ENCODE measurements at places on chromosomes 6 and 20.

GRCh38 chr6:35094183-35094582, 47.0 kb downstream of the TCP11 start:
- no peak for DNase-seq

- DNase-seq, result no peak
These were observed 129.4 kb downstream of the ZMYND8 start for GRCh38 chr20:47227119-47227518.

DNA sequence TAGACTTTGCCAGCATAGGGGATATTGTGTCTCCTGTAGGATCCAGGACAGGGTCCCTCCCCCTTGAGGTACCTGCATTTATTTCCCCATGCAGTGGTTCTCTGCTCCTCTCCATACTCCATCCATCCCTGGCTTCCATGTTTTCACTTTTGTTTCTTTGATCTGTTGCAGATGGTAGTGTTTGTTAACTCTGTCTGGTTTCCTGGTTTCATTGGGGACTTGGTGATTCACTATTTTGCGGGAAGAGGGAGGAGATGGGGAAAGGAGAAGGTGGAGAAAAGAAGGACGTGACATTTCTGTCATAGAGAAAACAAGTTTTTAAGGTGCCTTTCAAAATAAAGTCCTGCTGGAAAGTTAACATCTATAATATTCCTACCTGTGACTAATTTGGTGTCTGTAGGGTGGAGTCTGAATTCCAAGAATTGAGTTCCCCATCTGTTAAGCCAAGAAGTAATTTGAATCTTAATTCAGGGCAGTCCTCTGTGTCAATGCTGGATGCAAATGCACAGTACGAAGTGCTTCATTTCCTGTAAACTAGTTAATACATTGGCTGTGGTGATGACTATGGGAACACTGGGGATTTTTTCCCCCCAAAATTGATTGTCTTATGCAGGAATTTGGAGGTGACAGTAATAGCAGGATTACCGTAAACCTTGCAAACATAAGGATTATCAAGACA, 6.9 kb upstream of the RNF144B start:
- no peak for DNase-seq

DNA sequence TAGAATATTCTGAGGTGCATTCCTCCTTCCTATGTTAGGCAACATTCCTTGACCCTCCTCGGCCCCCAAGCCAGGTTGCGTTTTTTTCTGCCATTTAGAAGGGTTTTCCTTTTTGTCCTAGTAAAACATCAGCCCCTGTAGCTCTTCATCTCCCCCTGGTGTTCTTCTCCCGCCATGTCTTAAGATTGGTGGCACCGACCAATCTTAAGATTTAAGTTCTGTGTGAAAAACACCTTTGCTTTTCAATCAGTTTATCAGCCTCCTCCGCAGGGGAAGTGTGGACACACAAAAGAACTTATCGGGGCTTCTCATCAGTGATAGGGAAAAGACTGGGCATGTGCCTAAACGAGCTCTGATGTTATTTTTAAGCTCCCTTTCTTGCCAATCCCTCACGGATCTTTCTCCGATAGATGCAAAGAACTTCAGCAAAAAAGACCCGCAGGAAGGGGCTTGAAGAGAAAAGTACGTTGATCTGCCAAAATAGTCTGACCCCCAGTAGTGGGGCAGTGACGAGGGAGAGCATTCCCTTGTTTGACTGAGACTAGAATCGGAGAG, 719 bp upstream of the EDN1 start:
- DNase-seq, result no peak

DNA sequence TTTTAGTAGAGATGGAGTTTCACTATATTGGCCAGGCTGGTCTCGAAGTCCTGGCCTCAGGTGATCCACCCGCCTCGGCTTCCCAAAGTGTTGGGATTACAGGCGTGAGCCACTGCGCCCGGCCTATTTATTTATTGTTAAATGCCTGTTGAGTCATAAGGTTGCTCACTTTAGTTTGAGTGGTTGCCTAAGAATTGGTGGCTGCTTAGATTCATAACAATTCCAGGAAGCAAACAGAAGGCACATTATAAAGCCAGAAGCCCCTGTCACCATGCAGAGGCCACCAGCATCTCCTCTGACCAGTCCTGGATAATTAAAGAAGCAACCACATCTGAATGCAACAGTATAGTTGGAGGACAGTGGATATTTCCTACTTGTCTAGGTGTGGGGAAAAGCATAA, 24.0 kb upstream of the ARMH2 start:
- no peak for DNase-seq

DNA sequence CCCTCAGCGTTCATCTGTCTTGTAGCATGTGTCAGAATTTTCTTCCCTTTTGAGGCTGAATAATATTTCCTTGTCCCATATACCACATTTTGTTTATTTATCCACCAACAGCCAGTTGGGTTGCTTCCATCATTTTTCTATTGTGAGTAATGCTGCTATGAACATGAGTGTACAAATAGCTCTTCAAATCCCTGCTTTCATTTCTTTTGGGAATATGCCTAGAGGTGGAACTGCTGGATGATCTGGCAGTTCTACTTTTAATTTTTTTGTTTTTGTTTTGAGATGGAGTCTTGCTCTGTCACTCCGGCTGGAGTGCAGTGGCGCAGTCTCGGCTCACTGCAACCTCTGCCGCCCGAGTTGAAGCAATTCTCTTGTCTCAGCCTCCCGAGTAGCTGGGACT, 64.7 kb downstream of the SASH1 start:
- peak; percentile 93 for DNase-seq

DNA sequence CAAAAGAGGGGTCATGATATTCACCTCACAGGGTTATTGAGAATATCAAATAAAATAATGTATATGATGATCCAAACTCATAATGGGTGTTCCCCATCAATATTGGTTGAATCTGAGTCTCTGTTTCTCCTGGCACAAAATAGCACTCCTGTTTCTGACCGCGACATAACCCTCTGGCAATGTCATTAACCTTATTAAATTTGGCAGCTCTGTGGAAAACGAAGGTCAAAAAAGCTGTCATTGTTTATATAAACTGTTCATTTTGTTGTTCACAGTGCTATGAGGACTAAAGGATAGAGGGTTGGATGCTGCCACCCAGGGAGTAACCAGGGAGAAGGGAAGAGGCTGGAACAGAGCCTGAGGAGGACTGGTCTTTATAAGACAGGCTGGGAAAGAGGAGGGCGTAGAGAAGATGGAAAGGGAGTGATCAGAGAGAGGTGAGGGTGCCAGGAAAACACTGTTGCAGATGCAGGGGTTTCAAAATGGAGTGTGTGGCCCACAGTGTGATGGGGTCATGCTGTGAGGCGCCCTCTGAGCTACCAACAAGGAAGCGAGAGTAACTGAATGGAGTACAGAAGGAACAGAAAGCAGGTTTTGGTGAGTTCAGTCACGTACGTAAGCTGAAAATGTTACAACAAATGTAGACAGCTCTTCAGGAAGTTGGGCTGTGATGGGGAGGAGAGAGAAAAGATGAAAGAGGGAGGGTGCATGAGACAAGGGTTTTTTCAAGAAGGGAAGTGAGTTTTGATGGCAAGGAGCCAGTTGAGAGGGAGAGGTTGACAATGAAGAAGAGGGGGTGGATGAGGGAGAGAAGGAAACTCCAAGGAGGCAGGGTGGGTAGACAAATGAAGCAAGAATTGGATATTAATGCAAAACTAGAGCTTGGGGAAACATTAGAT, 251.6 kb upstream of the TAB2 start:
- DNase-seq, result no peak

DNA sequence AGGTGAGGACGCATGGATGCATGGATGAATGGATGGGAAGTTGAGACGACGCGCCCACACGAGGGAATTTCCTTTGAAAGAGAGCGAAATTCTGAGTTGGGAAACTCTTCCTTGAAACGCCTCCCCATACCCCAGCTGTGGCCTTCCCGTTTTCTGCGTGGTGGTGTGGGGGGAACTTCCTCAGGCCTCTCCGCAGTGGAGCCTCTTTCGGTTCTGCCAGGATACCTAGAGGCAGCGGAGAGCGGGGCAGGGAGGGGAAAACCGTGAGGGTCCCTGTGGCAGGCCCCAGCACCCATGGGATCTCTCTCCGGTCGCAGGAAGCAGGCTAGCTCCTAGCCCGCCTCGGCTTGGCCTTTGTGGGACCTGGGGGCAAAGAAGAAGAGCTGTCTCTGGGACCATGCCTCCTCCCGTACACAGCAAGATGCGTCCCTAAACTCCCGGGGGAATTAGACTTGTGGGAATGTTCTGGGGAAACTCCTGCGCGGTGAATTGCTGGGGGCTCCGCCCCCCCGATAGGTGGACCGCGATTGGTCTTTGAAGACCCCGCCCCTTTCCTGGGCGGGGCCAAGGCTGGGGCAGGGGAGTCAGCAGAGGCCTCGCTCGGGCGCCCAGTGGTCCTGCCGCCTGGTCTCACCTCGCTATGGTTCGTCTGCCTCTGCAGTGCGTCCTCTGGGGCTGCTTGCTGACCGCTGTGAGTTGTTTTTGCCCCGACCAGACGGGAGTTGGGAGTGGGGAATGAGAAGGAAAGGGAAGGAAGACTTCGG, at the start of gene CD40:
CD40 (plus strand) TSS at position 611 of the 764 bp plus-strand sequence; CDS start at position 641, 30 bp downstream.
- DNase-seq, result peak; percentile 35

GRCh38 chr6:104623052-104623690, 236.5 kb downstream of the HACE1 start:
- DNase-seq, result no peak

- DNase-seq, result no peak
These were observed 22.3 kb downstream of the NPEPL1 start for GRCh38 chr20:58714923-58715351.

DNA sequence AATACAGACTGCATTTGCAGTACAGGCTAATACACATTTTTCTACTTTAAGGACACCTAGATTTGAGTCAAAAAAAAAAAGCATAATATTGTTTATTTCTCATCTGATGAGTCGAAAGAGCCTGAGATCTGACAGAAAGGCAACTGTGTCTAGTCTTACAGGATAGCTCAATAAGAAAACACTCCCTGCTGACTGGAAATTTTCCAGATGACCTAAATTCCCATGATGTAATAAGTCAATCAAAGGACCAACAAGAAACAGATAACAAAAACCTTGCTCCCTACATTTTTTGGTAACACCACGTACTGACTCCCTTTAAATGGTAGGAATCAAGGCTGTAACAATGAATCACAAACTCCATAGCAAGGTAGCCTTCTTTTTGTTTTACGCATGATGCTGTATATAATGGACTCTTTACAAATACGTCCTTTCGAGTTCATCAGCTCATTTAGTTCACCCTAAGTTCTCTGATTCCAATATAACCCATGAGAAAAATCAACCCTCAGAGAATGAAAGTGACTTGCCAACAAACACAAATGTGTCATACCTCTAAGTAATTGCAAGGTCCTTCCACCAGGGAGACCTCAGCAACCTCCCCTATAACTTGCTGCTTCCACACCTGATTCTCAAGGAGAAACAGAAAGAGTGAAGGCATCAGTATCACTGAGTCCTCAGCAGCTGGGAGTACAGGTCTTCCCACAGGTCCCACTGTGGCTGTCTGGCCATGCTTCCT, 12.1 kb downstream of the TBX18 start:
- no peak for DNase-seq

- no peak for DNase-seq
These were observed 97.9 kb downstream of the GJA1 start for GRCh38 chr6:121533321-121533841.

- DNase-seq, result no peak
These were observed 24.6 kb downstream of the TRAM2 start for GRCh38 chr6:52552278-52552643.

DNA sequence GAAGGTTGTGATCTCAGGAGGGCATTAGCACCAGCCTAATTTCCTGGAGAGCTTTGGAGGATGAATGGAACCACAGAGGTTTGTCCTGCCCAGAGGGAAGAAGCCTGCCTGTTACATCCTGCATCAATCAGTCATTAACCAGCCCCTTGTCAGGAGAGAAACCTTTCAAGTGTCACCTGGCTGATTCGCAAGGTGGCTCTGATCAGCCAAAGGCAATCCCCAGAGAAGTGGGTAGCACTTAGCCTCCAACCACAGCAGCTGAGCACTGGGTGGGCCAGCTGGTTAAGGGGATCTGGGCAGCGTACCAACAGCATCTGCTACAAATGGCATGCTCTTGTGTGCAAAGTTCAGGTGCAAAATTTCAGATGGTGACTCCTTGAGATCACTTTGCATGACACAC, 26.9 kb downstream of the ANKEF1 start:
- no peak for DNase-seq

DNA sequence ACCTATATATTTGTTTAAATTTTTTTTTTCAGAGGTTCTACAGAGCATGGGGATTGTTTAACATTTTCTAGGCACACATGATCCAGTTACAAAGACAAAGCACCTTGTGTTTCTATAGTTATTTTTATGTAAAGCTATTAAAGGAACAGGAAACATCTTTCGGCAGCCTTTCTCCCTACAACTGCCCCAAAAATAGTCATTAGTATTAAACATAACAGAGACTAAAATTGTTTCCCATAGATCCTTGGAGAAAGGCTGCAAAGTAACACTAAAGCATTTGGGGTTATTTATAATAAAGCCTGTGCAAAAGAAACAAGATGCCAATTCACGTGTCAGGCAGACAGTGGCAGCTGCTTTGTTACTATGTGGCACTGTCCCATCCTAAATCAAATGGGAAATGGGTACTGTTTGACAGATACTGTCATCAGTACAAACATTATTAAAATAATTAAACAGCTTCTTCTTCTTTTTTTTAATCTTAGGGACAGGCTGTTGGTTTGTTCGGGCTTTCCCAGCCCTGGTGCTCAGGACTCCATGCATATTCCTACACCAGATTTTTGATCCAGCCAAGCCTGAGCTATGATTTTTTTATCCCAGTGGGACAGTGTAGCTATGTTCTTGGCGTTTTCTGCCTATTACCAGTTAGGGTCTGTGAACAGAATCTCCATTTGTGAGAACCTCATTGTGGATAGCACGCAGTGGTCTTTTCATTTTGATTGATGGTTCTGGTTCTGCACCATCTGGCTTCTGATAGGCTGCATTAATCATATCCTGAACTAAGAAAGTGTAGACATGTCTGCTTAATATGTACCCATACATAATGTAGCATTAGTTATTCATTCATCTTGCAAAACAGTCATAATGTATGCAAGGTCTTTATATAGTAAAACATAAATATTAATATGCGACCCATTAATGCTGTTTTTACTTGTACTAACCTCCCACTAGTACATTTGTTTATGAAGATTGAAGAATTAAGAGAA, 460.4 kb upstream of the SOX4 start:
- DNase-seq, result peak; percentile 33

DNA sequence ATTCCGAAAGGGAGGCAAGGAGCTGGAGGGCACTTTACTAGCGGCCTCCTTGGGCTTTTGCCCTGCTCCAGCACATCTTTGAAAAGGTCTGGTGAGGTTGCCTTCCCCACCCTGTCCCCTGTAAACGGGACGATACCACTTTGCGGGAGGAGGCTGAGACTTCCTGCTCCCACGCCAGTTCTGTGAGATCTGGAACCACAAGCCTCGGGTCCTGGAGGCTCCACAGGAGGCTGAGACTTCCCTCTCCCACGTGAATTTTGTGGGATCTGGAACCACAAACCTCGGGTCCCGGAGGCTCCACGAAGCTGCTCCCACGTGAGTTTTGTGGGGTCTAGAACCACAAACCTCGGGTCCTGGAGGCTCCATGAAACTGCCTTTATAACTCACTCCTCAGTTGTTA, 209.3 kb downstream of the DLL1 start:
- no peak for DNase-seq

- no peak for DNase-seq
These were observed 929.3 kb upstream of the MAN1A1 start for GRCh38 chr6:120278689-120279396.

GRCh38 chr20:51697096-51697826, 70.9 kb downstream of the ATP9A start:
- no peak for DNase-seq

GRCh38 chr6:147201885-147202515, 2.2 kb upstream of the STXBP5 start:
- DNase-seq, result no peak
